ENCODE measurements at places on chromosomes 4 and X.

- DNase-seq: no peak
Observed at GRCh38 chr4:3866813-3867129, 100.6 kb downstream of the ADRA2C start.

DNA sequence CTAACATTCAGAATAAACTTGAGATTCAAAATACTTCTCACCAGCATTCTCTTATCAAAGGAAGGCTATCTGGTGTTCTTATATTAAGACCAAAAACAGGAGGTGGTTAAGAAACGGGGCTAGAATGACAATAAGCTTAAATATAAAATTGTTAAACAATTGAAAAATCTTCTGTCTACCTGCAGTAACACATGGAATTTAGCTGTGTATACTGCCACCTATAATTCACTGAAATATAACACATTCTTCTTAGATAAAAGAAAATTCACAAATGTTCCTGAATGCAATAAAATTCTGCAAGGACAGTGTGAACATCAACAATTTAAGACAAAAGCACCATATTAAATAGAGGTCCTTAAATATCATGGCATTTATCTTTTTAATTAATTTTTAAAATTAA lies 11.5 kb upstream of the PCDH10 start:
- DNase-seq: no peak

- no peak for DNase-seq
Observed at GRCh38 chr4:98542011-98542410, 116.4 kb downstream of the TSPAN5 start.

GRCh38 chr4:19534159-19534558 lies 717.5 kb upstream of the SLIT2 start:
- DNase-seq: no peak

GRCh38 chr4:165016971-165017370 lies 14.8 kb upstream of the TRIM60 start:
- DNase-seq: no peak

DNA sequence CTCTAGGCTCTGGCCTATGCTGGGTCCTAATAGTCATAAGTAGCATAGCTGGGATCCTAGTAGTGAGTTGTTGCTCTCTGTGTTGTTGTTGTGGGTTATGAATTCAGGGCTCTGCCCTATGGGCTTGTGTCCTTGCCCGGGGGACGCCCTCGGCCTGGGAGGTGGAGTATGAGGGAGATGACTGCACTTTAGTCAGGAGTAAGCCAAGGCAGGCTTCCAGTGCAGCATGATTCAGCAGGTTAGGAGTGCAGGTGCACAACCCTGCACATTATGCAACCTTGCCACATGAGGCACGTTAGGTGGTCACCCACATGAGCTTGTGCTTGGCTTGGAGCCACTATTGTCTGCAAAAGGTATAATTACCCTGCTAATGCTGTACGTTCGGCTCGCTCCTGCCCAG lies 58.4 kb upstream of the CCDC149 start:
- no peak for DNase-seq

GRCh38 chr4:74308215-74308614 lies at the start of gene EPGN:
TSS of gene EPGN (plus strand) at chr4:74308470. CDS start at chr4:74308534, 64 bp downstream.
- DNase-seq: no peak

DNA sequence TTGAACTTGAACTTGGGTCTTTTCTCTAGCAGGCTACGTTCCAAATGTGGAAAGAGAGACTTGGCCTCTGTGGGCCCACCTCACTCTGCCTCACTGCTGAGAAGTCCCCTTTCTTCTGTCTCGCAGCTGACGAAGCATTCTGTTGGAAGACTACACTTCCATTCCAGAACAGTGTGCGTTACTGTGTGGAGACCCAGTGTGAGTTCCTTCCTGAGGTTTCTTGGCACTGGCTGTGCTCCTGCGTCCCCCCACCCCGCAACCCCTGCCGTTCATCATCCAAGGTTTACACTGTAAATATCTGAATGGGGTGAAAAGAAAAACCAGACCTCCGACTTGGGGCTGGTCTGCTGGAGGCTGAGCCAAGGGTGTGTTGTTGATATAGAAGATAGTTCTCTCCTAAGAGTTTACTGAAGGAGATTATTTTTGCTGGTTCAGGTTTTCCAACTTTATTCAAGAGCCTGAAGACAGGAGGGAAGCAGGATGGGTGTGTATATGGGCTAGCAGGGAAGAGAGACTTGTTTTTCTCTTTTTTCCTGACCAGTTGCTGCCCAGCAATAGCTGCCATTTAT lies 34.7 kb downstream of the NHSL2 start:
- no peak for DNase-seq

DNA sequence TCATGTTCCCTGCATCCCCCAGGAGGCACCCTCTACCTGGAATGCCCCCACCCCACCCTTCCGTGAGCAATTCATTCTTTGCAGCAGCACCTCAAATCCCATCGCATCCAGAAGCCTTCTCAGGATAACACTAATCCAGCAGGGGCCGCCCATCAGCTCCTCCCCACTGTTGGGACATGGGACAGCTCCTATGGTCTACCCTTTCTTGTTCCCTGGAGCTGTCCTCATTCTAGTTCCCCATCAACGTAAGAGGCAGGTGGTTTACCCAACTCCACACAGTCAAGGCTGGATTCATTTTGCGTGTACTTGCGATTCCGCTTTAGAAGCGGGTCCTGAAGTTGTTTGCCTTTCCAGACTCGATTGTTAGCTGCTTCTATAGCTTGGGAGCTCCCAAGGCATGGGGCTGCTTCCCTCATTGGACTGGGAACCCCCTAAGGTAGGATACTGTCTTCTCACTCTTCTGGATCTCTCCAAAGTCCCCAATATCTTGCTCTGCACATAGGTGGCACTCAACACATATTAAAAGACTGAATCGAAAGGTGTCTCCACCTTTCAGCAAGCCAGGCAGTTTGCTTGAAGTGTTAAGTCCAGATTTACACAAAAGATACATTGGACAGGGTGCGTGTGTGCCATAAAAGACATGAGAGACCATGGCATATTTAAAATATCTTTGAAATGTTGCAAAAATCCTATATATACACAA lies 942 bp upstream of the APLN start:
- DNase-seq: no peak

DNA sequence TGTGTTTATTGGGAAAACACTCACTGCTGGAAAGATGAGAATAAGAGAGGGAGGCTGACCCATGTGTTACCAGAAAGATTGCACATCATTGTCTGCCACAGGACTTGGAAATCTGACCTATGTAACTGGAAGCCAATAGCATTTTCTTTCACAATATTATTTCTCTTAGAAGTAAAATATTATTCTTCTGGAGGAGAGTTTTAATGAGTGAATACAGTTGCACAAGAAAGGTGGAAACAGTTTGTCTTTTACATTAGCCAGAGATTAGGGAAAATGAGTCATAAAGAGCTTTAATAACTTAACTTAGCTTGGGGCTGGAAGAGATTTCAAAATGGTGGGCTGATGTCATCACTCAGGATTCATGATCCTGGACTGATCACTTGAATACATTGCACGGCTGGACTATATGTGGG lies 31.5 kb upstream of the LNX1 start:
- DNase-seq: no peak
